Ureter (tissue), 1 donor: ENCODE measurements at places on chromosomes 5 and 9. TPM values are rescaled to one million over a fixed set of nuclear protein-coding genes. Genes with fewer than 3 reads are reported as not detected.

The OTULINL gene
- total RNA-seq: 18.9 TPM

DNA sequence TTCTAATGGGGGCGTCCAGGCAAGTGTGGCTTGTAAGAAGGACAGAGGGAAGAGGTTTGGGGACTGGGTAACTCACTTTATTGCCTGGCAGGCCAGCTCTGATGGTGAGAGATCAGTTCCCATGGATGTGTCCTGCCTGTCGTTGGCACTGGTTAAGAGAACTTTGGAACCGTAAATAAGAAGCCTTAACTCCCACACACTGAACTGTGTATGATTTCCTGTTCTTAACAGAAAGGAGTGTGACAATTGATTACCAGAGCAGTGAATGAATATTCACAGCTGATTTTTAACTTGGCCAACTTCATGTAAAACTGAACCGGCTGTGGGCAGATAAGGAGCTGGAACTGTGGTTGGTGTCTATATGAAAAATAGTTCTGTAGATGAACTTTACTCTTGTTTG, 63.2 kb downstream of the MEGF10 start:
- DNase-seq: no peak

GRCh38 chr5:175381130-175381529, 62.9 kb downstream of the DRD1 start:
- DNase-seq: no peak

The HSPB3 gene
- total RNA-seq: 0.68 TPM

DNA sequence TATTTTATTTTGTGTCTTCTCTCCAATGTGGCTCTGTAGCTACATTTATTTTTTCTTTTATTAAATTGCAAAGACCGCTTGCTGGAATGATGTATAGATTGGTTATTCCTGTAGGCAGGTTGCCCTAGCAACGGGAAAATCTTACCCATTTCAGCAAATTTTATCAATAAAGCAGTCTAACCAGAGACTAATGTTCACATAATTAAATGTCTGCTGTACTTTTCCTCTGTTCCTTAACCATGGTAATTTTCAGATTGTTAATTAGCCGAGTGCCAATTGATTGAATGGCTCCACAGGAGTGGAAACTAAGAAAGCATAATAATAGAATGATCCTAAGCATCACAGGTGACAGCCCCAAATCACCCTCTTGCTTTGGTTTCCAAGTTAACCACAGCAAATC, 134.8 kb downstream of the BASP1 start:
- no peak for DNase-seq

The RNF183 gene
- total RNA-seq: 0.96 TPM

The ACTL7B gene
- 0.16 TPM for total RNA-seq

- no peak for DNase-seq
Observed at GRCh38 chr5:154986151-154986550, 27.4 kb upstream of the KIF4B start.

DNA sequence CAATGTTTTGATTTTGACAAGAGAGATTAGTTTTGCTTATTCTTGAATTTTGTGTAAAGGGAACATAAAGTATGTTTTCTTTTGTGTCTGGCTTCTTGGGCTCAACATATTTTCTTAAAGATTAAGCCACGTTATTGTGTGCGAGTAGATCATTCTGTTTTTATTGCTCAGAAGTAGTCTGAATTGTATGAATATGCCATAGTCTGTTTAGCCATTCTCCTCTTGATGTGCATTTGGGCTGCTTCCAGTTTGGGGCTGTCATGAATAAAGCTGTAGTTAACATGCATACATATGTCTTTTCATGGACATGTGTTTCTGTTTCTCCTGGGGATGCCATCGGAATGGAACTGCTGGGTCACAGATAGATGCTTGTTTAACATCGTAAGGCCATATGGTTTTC, 198.9 kb downstream of the FANCC start:
- DNase-seq: no peak

DNA sequence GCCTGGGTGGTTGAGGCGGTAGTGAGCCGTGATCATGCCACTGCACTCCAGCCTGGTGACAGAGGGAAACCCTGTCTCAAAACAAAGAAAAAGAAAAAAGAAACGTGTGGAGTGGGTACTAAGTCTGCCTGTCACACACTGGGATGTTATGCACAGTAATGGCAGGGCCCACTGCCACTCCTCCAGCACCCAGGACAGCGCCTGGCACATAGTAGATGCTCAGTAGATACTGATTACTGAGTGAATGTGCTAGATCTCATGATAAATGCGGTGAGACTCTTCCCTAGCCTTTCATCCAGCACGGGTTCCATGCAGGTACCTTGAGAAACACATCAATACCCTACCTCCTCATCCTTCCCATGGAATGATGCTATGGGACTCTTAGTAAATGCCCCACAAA, 87.4 kb upstream of the HSPA9 start:
- DNase-seq: no peak

DNA sequence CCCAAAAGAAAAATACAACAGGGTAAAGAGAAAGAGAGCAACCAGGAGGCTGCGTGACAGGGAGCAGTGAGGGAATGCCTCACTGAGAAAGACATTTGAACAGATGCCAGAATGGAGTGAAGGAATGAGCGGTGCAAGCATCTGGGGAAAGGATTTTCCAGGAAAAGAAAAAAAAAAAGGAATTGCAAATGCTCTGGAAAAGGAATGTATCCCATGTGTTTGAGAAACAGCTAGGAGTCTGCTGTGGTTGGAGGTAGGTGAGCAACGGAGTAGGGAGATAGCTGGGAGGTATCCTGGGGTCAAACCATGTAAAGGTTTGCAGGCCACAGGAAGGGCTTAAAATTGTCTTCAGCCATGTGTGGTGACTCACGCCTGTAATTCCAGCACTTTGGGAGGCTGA, 23.6 kb upstream of the CEMIP2 start:
- no peak for DNase-seq

- no peak for DNase-seq
Observed at GRCh38 chr5:51043745-51044144, 339.5 kb upstream of the ISL1 start.

- no peak for DNase-seq
Observed at GRCh38 chr5:101174981-101175380, 271.9 kb upstream of the ST8SIA4 start.

The EIF4E1B gene
- not detected for total RNA-seq

DNA sequence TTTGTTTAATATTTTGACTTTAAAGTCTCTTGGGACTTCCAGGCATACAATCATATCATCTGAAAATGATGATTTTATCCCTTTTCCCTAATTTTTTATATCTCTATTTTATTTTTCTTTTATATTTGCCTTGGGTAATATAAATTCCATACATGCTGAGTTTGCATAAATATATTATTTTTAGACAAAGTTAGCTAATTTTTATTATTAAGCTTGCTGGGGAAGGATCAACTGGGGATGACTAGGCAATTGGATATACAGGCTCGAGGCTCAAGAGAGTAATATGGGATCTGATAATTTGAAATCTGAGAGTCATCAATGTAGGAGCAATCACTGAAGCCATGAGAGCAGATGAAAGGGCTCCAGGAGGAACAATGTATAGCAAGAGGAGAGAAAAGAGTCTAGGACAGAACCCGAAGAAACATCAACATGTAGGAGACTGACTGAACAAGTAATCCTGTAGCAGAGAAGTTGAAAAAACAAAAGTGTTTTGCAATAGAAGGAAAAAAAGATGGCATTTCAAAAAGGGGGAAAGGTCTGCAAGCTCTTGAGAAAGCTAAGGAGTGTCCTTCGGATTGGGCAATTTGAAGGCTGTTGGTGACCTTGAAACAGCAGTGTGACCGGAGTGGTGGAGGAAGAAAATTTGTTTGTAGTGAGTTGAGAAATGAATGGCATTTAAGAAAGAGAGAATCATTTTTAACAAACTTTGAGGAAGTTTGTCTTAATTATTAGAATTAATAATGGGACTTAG, 17.0 kb upstream of the RHOBTB3 start:
- DNase-seq: no peak

The BAAT gene
- total RNA-seq: not detected

- no peak for DNase-seq
Observed at GRCh38 chr9:116154334-116154975, 864 bp downstream of the PAPPA start.

The GKAP1 gene
- 9.5 TPM for total RNA-seq

The DRD1 gene
- 2.9 TPM for total RNA-seq

The ECM2 gene
- total RNA-seq: 16.3 TPM

DNA sequence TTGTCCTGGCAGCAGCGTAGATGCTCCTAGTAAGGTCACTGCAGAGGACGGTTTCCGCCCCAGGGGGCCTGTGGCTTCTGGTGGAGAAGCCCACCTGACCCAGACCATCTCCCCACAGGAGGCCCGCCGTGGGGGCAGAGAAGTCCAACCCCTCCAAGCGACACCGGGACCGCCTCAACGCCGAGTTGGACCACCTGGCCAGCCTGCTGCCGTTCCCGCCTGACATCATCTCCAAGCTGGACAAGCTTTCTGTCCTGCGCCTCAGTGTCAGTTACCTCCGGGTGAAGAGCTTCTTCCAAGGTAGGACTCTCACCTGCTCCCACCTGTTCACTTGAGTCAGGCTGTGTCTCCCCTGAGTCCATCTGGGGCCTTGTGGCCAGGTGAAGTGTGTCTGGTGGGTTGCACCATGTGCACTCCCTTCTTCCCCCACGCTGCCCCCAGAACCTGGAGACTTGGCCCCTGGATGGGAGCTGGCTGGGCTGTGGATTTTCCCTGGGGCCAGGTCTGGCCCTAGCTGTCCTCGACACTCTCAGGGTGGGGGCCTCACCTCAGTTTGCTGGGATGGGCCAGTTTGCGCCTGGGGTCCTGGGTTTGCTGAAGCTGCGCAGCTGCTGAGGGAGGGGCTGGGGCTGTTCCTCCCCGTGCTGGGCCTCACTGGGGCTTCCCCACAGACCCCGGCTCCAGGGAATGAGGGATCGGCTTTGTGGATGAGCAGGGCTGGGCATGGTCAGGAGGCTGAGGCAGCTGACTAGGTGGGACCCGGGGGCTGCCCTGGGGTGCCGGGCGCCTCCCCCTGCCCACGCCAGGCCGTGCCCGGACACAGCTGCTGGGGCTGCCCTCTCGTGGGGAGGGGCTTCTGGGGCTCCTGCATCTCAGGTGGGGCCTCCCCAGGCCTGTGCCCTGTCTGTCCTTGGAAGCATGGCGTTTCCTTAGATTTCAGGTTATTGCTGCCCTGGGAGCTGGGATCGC, 32.4 kb downstream of the AHRR start:
- no peak for DNase-seq

DNA sequence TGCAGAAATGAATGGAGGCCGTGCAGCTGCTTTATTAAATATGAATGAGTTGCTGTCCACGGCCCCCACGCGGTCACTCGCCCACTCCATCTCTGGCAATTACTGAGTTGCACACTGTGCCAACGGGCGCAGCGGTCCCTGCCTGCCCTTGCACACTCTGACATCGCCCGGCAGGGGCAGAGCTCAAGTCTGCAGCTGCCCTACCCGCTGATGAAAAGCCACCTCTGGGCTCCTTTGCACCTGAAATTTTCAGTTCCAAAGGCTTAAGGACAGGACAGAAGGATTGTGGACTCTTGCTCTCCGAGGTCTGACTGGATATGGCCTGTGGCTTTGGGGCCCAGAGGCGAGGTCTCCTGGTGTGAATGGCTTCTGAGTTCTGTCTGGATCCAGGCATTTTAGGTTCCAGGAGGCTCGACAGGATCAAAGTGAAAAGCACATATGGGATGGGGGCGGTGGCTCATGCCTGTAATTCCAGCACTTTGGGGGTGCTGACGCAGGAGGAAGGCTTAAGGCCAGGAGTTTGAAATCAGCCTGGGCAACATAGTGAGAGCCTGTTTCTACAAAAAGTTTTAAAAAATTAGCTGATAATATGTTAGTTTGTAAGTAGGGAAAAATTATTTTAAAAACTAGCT, 201.8 kb downstream of the PAX5 start:
- DNase-seq: no peak

DNA sequence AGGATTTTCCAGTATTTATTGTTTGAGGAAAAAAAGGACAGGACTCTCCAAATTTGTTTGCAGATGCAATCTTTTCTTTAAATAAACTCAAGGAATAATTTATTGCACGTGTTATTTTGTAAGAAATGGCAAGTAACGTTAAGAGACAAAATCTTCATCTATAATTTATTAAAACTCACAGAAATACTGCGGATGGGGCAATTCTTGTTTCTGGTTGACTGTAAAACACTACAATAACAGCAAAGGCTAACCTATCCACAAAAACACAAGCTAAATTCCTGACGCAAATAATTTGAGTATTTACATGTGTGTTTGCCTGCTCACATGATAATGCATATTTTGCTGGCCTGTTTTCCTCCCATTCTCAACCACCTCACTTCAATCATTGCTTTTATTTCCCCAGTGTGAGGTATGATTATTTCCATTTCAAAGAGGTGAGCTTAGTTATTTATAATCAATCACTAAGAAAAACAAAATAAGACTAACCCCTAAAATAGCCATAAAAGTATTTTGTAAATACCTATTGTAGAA, 619.4 kb downstream of the PDE4D start:
- DNase-seq: no peak

DNA sequence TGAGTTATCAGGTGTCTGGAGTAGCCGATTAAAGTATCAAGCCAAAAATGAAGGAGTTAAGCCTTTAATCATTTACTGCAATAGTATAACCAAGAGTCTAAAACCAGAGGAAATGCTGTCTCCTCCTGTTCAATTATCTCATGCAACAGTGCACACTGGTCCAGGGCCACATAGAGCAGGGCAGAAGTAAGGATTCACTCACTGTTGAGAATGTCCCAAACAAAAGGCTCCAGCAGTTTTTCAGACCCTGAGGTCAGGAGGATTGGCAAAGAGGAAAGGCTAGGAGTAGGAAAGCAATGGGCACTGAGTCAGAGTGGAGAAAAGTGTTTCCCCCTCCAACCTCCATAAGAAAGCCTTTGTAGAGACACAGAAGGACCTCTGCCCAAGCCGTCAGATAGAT, 168.2 kb downstream of the RNF180 start:
- no peak for DNase-seq

GRCh38 chr5:135487037-135487395, 34.9 kb upstream of the TIFAB start:
- DNase-seq: no peak

DNA sequence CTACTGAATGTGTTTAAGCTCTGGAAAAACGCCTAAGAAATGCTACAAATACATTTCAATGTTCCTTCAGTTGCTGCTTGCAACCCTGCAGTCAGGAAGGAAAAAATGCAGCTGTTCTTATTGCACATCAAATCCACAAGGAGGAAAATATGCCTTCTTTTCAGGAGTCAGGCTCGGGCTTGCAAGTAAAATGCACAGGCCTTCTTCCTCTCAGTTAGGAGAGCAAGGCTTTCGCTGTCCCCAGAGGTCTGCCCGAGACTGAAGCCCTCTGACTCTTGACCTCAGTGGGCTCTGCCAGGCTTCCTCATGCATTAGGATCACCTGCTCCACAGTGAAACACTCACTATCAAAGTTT, 899 bp upstream of the SHC3 start:
- no peak for DNase-seq

DNA sequence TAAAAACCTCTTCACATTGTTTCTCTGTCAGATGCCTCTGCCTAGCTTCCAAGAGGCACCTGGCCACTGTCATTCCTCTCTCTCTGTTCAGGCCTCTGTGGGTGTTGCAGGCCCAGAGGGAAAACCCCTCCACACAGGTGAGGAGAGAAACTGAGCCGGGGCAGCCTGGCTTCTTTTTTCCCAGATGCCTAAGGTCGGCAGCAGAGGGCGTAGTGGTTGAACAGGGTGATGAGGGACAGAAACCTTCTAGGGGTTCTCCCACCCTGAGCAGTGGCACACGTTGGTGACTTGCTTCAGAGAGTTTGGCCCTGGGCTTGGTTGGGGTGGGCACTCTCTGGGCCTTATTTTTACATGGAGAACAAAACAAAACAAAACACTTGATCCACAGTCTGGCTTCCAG, 12.2 kb downstream of the IL9 start:
- DNase-seq: no peak

The TSLP gene
- 2.0 TPM for total RNA-seq

GRCh38 chr5:115394531-115394930, 98.1 kb upstream of the CCDC112 start:
- DNase-seq: no peak

The MAMDC2 gene
- 46.3 TPM for total RNA-seq

GRCh38 chr5:156799171-156799570, 50.9 kb upstream of the PPP1R2B start:
- DNase-seq: no peak
